Activated CD4-positive, alpha-beta T cell treated with anti-CD3 and anti-CD28 coated beads for 48 hours (primary cell): ENCODE measurements at places on chromosomes 4 and X.

DNA sequence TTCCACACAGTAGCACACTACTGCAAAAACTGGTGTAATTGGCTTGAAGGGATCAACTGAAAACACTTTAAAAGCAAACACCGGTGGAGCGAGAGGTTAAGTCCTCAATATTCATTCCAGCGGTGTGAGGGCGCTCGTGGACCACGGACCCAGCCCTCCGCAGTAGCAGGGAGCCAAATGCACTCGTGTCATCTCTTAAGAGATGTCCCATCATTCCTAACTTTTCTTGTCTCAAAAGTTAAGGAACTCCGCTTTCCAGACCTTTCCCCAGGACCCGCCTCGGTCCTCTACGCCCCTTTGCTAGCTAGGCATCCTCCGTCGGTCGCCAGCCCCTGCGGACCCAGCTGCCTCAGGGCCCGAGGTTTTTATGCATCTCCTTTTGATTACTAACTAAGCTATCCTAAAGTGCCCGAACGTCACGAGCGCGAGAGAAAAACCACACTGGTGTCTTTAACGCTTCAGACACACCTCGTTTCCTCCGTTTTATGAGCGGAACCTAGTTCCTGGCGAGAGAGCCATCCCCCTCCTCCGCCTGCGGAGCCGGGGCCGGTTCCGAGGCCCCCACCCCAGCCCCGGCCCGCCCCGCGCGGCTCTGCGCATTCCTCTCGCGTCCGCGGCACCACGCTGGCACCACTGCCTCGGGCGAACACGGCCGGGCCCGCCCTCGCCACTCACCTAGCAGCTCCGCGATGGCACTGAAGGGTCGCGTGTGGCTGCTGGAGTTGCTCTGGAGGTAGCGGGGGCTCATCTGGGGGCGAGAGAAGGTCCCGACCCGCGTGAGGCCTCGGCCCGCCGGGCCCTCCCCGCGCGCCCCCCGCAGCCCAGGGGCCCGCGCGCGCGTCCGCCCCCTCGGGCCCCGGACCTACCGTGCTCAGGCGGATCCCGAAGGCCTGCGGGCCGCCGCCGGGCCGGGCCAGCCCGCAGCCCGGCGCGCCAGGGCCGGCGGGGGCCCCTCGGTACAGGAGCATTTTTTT is 723 bp downstream of the MORC4 start:
- peak; percentile 55 for DNase-seq

DNA sequence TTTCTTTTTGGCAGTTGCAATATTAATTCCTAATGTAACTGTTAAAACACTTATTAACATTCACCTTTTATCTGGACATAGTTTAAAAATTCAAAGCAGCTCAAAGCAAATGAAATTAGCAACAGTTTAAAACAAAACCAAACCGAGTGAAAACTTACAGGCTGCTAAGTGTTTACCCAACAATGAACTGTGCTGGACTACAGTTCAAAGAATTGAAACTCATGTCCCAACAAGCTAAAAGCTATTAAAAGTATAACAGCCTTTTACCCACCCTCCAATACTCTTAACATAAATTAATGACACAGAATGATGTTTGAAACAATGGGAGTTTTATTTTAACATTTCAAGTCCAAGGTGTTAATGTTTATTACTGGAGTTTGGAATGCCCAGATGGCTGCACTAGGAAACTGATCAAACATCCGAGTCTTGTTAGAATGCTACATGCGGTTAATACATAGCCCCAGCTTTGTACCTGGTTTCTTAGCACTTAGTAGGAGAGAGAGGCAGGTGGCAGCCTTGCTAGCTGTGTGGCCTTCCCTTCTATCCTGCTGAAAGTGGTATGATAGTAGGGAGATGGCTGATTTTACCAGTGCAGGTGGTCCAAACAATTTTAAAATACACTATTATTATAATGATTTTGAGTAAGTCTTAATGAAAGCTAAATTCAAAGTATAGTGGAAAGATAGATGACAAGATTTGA is 21.1 kb upstream of the FRYL start:
- DNase-seq, result no peak

- DNase-seq, result peak; percentile 15
Measured at GRCh38 chrX:50579955-50580354, 109.3 kb upstream of the DGKK start.

DNA sequence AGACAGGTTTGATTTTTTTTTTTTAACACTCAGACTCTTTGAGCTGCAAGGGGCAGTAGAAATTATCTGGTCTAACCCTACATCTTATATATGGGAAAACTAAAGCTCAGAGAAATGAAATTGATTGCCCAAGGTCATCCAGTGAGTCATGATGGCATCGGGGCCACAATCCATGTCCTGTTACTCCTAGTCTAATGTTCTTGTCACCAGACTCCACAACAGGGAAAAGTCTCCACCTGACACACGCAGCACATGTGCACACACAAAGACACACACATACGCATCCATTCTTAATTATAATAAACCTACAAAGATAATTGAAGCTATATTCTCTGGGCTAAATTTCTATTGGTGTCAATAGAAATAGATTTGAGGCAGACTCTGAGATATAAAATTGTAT is 48.4 kb downstream of the GPC3 start:
- no peak for DNase-seq

DNA sequence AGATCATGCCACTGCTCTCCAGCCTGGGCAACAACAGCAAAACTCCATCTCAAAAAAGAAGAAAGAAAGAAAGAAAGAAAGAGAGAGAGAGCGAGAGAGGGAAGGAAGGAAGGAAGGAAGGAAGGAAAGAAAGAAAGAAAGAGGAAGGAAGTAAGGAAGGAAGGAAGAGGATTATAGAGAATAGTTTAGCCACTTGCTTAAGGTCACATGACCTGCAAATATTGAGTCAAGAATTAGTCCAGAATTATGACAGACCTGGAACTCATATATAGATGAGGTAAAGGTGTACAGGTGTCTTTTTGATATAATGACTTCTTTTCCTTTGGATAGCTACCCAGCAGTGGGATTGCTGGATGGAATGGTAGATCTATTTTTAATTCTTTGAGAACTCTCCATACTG is 25.6 kb upstream of the ANTXR2 start:
- no peak for DNase-seq

DNA sequence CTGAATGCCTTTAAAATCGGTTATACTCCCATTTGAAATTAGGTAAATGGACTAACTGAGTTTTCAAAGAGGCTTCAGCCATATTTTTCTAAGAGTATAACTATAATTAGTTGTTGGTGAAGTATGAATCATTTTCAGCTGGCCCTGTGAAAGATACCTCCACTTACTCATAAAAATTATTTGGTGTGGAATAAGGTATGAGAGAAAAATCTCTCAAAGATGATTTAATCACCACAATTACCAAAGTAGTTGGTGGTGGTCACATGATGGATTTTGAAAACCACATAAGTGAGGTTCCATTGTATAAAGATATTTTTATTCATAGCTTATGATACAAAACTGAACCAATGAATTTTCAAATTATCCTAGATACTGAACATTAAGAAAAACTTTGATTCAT is 9.0 kb upstream of the KLHL2 start:
- DNase-seq, result no peak

- DNase-seq, result no peak
Measured at GRCh38 chr4:11183356-11183740, 245.3 kb downstream of the HS3ST1 start.

GRCh38 chr4:4362991-4363697 is 23.8 kb upstream of the NSG1 start:
- no peak for DNase-seq

DNA sequence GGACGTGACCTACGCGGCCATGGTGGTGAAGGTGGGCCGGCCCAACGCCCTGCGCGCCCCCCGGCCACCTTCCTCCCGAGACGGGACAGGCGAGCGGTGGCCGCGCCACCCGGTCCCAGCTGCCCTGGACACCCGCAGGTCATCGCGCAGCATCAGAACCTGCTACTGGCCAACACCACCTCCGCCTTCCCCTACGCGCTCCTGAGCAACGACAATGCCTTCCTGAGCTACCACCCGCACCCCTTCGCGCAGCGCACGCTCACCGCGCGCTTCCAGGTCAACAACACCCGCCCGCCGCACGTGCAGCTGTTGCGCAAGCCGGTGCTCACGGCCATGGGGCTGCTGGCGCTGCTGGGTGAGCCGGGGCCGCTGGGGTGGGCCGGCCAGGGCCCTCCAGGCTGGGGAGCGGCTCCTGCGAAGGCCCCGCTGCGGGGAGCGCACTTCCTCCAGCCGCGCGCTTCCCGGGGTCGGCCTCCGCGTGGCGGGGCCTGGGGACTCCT is 9.0 kb upstream of the SLC26A1 start:
- peak; percentile 41 for DNase-seq

DNA sequence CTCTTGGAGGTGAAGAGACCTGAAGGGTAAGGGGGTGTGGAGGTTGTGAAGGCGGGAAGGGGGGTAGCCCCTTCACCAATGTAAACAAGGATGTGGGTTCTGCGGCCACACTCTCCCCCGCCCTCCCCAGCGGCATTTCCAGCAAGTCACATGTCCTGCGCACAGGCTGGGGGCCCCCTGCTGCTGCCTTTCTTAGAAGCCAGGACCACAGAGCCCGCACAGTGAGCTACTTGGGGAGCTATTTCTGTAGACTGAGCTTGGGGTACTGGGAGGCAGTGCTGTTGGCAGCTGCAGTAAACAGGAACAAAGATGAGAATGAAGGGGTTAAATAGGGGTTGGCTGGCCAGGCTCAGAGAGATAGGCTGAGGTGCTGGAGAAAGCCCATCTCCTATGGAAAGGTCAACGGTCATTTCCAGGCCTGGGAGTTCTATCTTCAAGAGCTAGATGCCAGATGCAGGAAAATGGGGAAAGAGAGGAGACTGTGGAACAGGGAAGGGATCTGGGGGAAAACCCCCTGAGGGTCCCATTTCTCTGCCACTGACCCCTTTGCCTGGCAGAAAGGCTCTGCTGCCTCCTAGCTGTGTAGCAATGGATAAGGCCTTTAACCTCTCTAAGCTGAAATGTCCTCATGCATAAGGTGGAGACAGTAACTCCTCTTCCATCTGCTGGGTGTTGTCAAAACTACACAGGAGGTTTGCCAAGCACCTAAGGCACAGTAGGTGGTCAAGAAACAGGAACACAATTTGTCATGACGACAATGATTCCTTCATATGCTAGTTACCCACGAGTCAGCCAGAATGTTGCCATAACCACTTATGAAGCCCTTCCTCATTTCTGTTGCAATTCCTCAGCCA is 18.5 kb upstream of the PIM2 start:
- DNase-seq, result peak; percentile 92

GRCh38 chr4:57055886-57056285 is 54.3 kb downstream of the IGFBP7 start:
- DNase-seq, result no peak

- no peak for DNase-seq
Measured at GRCh38 chr4:150990250-150990649, 24.8 kb downstream of the LRBA start.

- peak; percentile 58 for DNase-seq
Measured at GRCh38 chr4:6546681-6547447, 28.1 kb upstream of the MAN2B2 start.

- no peak for DNase-seq
Measured at GRCh38 chr4:76458825-76459224, 23.8 kb downstream of the SHROOM3 start.

GRCh38 chrX:24676403-24677024 is 17.2 kb upstream of the POLA1 start:
- no peak for DNase-seq

DNA sequence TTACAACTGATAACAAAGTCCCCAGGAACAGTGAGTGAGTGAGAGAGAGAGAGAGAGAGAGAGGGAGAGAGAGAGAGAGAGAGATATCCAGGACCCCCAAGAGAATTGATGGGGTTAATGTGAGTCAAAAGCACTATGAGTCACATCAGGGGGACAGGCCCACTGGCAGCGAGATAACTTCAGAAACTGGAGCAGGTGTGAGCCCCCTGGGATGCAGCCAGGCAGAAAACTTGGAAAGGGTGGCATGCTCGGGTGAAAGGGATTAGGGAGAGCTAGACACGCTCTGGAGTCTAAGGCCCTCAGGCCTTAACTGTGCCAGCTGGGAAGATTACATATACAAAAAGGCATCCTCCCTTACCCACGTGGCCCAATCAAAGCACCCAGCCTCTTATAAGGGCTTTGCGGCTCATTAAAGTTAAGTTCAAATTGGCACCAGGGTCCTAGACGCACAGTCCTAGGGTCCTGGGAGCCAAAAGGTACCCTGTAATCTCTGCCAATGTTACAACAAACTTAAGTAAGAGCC is 841 bp downstream of the ACOT9 start:
- peak; percentile 11 for DNase-seq

DNA sequence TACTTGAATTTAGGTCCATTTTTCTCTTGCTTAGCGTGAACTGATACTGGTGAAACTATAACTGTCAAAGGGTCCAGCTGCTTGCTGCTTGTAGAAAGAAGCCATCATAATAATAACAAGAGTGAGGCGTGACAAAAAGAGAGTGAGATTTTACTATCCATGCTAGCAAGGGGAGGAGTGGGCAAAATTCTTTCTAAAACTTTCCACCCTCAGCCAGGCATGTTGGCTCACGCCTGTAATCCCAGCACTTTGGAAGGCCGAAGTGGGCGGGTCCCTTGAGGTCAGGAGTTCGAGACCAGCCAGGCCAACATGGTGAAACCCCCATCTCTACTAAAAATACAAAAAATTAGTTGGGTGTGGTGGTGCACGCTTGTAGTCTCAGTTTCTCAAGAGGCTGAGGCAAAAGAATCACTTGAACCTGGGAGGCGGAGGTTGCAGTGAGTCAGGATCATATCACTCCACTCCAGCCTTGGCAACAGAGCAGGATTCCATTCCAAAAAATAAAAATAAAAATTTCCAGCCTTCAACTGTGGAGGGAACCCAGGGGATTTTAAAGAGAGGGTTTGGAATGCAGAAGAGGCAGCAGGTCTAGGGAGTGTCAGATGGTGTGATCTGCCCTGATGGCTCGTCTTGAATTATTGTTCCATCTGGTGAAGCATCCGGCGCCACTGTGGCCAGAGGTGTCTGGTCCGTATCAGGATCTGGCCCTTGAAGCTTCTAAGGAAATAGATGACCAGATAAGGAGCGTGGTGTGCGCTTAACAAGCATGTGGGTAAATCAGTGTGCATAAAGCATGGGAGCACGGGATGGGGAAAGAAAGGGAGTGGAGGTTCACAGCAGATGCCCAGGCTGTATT is 51.8 kb downstream of the LRP2BP start:
- no peak for DNase-seq
